ENCODE measurements at places on chromosomes 12 and 14.

DNA sequence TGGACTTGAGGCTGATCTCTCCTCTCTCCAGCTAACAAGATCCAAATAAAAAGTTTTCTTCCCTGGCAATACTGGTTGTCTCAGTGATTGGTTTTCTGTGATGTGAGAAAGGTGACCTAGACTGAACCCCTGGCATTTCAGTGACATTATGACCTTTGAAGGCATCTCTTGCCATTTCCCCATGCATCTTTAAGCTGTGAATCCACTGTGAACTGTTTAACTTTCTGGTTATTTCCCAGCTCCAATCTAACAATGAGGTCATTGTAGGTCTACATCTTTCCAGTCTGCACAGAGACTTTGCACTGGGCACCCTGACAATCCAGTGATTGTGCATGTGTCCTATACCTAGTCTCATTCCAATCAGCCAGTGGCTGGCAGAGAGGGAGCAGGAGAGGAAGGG, 155.9 kb upstream of the NUDT4 start:
- no peak for DNase-seq

GRCh38 chr14:96231526-96232130, 24.4 kb upstream of the BDKRB1 start:
- no peak for DNase-seq

DNA sequence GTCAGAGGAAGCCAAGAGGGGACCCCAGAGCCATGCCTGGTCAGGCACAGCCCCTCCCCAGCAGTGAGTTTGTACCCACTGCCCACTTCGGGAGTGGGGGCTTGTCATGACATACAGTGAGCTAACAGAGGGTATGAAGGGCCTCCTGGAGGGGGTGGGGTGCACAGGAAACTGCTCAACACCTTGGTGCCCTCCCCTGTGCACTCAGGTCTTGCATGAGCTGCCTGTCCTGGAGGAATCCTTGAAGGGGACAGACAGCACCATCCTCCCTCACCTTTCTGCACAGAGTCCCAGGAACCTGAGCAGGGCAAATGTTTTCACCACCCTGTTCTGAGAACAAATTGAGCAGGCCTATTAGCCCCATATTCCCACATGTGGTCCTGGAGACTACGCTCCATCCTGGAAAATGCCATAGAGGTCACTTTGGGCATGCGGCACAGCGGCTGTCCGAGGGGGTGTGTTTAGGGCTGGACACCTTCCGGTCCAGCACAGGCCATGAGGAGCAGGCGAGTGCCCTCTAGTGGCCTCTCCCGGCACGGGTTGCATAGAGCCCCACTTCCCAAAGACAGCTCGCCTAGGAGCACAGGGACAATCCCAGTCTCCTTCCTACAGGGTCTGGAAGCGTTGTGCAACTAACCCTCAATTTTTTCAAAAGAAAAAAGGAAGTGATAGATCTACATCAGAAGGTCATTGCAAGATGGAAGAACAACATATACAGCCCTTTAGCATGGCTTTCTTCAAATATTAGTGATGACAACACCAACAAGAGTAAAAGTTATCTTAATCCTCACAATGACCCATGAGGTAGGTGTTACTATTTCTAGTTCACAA, 31.9 kb upstream of the ZFP36L1 start:
- DNase-seq = peak; percentile 56

DNA sequence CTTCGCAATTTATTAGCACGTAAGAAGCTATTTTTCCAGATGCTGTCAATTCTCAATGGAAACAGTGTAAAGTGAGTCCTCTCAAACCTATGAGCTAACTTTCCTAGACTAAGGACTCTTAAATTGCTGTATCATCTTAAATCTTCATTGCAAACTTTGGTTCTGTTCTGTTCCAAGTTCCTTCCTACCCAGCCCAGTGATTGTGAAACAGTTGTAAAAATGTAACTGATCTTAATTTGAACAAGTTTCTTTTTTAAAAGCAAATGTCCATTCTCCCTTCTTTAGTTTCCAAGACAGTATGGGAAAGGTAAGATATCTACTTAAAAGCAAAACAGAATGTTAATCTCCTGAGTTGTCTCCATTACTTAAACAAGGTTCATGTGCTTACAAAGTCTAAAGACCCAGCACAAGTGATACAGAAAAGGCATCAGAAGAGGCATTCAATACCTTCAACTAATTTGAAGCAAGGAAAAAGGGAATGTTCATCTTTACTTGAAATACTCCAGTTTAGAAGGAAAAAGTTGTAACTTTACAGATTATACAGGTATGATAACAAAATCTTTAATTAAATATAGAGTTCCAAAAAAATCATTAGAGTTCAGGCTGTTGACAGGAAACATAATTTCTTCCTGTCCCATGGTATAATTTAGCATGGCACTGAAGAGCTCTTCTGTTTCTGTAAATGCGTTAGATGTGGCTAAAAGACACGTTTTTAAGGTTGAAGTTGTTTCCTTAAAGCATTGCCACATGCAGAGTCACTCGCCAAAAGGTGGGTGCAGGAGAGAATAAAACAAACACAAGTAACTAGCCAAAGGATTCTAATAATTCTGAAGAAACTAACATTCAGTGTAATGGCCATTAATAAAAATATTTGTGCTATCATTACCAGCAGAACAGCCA, 101.5 kb upstream of the USP15 start:
- no peak for DNase-seq

GRCh38 chr12:109385339-109386058, 37.8 kb downstream of the MYO1H start:
- DNase-seq = no peak

GRCh38 chr14:95183532-95184412, 26.4 kb upstream of the DICER1 start:
- DNase-seq = no peak

DNA sequence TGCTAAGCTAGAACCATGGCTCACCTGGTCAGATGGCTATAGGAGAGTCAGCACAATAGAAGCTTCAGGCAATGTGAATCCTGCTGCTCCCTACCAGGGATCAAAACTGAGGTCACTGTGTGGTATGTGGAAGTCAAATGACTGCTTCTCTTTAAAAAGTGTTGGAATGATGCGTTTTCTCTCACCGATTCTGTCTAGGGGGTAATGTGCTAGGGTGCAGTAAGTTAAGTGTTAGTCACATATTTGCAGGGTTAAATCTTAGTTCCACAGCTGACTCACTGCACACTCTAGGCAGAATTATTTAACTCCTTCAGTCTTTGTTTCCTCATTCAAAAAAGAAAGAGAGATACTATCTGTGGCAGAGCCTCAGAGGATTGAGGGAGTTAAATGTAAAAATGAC, 696.6 kb downstream of the DIO2 start:
- no peak for DNase-seq

DNA sequence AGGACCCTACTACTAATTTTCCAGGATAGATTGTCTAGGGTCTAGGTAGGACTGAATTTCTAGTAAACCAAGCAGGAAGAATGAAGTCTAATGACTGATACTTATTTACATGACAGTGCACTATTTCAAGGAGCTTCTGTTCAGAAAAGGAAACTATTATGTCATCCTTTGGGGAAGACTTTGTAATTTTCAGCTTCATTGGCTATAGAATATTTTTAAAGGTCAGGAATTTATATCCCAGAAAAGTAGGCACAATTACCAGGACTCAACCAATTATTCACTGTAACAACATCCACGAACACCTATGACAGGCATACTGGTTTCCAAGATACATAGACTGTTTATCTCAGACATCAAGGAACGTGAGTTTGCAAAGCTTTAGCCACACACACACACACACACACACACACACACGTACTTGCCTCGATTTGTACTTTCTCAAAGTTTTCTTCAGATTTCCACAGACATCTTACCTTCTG, 23.2 kb downstream of the OR6S1 start:
- DNase-seq = no peak

GRCh38 chr12:53981634-53982565, 3.0 kb upstream of the HOXC10 start:
- DNase-seq = no peak

DNA sequence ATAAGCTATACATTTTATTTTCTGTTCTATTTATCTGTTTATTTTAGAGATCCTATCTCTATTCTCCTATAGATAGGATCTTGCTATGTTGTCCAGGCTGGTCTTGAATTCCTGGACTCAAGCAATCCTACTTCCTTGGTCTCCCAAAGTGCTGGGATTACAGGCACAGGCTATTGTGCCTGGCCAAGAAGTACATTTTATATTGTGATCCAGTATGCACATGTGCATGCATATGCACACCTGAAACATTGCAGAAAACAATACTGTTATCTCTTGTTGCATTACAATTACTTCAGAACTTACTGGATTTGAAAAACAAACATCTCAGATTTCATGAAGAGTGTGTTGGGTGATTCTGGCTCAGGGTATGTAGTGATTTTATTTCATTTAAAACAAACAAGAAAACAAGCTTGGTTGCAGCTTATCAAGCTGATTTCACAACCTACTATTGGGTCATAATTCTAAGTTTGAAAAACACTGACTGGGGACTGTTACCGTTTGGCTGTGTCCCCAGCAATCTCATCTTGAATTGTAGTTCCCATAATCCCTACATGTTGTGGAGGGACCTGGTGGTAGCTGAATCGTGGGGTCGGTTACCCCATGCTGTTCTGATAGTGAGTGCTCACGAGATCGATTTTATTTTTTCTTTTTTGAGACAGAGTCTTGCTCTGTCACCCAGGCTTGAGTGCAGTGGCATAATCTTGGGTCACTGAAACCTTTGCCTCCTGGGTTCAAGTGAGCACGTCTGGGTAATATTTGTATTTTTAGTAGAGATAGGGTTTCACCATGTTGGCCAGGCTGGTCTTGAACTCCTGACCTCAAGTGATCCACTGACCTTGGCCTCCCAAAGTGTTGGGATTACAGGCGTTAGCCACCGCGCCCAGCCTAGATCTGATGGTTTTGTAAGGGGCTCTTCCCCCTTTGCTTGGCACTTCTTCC, 31.3 kb downstream of the ERC1 start:
- DNase-seq = no peak

- DNase-seq = no peak
These were observed 115.7 kb downstream of the RASSF9 start for GRCh38 chr12:85720308-85721033.

DNA sequence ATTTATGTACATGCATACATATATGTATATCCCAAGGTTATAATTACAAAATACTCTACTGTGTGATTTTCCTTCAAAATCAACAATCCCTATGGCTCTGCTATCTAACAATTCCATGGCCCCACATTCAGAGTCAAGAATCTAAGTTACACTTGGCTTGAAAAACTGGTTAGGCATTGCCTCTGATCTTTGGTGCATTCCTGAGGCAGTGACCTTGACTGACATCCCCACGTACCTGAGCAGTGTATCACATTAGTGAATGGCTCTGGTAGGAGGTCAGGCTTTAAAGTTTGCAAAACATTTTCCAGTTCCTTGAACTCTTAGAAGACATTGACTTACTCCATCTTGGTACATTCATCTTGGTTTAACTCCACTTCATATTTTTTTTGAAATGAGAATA, 8.5 kb upstream of the STON2 start:
- no peak for DNase-seq

DNA sequence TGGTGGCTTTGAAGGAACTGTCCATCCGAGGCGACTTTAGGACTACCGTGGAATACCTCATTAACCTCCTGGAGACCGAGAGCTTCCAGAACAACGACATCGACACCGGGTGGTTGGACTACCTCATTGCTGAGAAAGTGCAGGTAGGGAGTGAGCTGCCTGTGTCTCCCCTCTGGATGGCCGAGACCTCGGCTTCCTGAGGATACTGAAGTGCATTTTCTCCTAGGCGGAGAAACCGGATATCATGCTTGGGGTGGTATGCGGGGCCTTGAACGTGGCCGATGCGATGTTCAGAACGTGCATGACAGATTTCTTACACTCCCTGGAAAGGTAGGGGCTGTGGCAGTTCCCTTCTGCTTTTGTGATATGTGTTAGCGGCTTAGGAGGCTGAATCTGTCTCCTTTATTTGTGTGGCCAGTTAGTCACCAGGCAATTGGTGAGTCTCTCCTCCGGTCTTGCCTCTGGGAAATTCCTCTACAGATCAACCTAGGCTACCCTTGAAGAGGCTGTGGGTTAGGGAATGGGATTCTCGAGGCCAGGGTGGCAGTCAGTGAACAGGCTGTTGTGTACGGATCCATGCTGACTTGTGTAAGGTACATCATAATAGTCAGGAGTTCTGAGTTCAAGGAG, 75.3 kb downstream of the ACACB start:
- no peak for DNase-seq

GRCh38 chr12:129641926-129642325, 261.9 kb downstream of the TMEM132D start:
- no peak for DNase-seq

DNA sequence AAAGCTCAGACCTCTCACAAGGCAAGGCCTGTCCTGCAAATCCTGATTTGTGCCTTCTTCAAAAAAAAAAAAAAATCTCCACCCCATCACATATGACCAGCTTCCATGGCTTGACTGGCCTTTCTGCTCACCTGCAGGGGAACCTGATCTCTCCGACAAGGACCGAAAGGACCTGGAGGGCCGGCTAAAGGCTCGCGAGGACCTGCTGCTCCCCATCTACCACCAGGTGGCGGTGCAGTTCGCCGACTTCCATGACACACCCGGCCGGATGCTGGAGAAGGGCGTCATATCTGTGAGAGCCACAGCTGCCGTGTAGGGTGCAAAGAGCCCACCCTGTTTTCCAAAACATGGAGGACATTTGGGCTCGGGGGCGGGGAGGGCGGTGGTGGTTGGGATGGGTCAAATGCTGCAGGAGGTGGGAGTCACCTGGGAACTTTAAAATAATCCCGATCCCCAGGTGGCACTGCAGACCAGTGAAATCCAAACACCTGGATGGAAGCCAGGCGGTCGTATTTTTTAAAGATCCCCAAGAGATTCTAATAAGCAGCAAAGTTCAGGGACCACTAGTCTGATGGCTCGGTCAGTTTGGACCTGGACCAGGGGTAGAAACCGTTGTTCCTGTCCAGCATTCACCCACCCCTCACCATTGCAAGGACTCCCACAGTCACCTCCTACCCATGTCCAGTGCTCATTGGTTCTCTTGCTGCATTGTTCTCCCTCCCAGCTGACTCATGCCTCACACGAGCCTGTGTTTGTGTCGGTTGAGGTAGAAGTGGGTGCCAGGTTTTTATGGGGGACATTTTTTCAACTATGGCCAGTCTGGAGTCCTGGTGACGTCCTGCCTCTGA, 44.8 kb downstream of the FOXN4 start:
- peak; percentile 57 for DNase-seq

DNA sequence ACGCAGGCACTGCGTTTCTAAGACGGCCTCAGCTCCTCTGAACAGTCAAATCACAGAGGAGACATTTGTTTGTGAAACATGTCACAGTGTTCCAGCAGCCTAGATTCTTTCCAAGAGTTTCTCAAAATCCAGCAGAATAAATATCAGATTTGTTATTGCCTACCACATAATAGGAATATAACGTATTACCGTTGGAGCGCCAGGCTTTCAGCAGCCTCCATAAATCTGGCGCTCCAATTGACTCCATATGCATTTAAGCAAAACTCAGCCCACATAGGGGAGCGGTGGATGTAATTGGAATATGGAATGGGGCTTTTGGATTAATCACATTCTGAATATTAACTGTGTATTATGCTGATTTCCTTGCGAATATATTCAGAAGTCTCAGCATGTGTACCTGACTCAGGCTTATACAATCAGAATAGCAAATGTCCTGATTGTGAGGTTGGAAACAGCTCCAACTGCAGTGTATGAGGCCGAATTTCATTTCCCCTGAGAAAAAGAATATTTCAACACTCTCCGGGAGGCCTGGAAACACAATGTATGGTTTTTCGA, 174.0 kb downstream of the ASCL4 start:
- no peak for DNase-seq
